ENCODE measurements at places on chromosomes 5 and 9.
A peak's percentile ranks its signal among the peaks of the same experiment; 100 is the strongest.

- no peak overlapping the region for H3K4me3 ChIP-seq
- H3K4me1 ChIP-seq: no peaks in the 10 kb centered on the region
- H3K27me3 ChIP-seq: peaks cover 34% of the 10 kb centered on the region
- DNase-seq: peak; percentile 1
- H3K36me3 ChIP-seq: no peaks in the 10 kb centered on the region
Observed at GRCh38 chr5:142548739-142549275, 137.1 kb downstream of the FGF1 start.

DNA sequence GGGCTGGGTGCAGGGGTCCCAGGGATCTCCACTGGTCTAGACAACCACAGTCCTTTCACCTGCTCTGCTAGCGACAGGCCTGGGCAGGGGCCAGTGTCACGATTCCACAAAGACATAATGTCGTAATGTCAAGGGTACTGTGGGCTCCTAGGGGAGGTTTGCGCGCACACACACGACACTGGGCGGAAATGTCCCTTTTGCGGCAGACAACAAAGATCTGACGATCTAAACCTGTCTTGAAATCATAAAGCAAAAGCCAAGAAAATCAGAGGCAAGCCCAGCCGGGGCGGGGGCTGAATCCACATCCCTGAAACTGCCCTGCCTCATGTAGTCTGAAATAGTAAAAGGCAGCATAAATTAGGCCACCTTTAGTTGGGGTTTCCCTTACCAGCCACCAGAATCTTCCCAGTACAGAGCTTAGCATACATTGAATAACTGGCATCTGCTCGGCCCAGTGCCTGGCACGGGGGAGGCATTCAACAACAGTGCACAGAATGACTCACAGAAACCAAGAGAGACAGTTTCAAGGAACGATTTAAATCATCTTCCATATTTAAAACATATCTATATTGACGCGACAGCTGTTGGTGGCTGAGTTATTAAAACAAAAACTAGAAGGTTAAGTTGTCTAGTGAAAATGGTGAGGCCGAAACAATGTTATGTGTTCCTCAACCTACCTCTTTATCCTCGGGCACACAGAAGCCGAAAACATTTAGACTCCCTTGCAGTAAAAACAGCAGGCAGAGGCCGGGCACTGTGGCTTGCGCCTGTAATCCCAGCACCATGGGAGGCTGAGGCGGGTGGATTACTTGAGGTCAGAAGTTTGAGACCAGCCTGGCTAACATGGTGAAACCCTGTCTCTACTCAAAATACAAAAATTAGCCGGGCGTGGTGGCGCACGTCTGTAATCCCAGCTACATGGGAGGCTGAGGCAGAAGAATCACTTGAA lies 151.0 kb downstream of the MYO10 start:
- no peak overlapping the region for H3K27ac ChIP-seq
- H3K36me3 ChIP-seq: no peaks in the 10 kb centered on the region
- H3K4me3 ChIP-seq: no peak overlapping the region
- no peak for DNase-seq

DNA sequence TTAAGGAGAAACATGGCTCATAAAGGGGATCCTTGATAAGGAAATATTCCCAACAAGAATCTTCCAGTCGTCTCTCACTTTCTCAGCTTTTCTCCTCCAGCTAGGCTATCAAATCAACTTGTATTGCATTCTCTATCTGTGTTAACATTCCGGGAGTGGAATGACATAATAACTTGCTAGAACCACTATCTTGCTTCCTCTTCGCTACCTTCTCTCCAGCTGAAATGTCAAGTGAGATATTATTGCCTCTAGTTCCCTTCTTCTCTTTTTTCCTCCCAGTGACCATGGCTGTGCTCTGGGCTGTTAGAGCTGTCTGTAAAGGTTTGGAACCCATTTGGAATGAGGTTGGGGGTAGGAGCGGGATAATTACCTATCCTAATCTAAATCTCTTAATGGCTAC lies 1329.5 kb upstream of the WWC1 start:
- H3K4me3 ChIP-seq: no peak overlapping the region
- no peak overlapping the region for H3K27ac ChIP-seq
- no peaks in the 10 kb centered on the region for H3K36me3 ChIP-seq
- DNase-seq: no peak

- peak overlapping the region; percentile 78 for H3K27ac ChIP-seq
- DNase-seq: no peak
- H3K27me3 ChIP-seq: no peaks in the 10 kb centered on the region
- H3K36me3 ChIP-seq: peaks cover 3% of the 10 kb centered on the region
- H3K4me1 ChIP-seq: peaks cover 48% of the 10 kb centered on the region
Observed at GRCh38 chr5:50415912-50416311, 25.2 kb downstream of the EMB start.

DNA sequence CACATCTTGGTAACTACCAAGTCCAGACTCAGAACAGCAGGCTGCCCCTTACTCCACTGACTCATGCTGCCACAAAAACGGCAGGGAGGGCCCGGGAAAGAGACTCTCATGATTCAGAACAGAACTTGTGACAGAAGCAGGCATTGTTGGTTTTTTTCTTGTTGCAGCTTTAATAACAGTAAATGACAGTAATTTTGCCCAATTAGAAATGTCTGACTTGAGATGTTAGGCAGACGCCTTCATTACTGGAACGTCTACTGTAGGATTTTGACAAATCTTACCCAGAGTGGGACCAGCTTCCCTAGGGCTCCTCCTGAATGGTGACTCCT lies 77.9 kb downstream of the SEMA5A start:
- no peaks in the 10 kb centered on the region for H3K27me3 ChIP-seq
- no peak overlapping the region for H3K4me3 ChIP-seq
- no peaks in the 10 kb centered on the region for H3K4me1 ChIP-seq
- H3K36me3 ChIP-seq: no peaks in the 10 kb centered on the region
- no peak for DNase-seq
- H3K27ac ChIP-seq: no peak overlapping the region

- H3K27me3 ChIP-seq: no peaks in the 10 kb centered on the region
- H3K27ac ChIP-seq: no peak overlapping the region
- no peak for DNase-seq
- no peak overlapping the region for H3K4me3 ChIP-seq
- no peaks in the 10 kb centered on the region for H3K4me1 ChIP-seq
Observed at GRCh38 chr5:20157089-20157488, 169.1 kb upstream of the CDH18 start.

GRCh38 chr9:7223981-7224380 lies 466.2 kb downstream of the KDM4C start:
- H3K4me1 ChIP-seq: no peaks in the 10 kb centered on the region
- no peaks in the 10 kb centered on the region for H3K36me3 ChIP-seq
- no peak overlapping the region for H3K4me3 ChIP-seq
- DNase-seq: no peak
- H3K27ac ChIP-seq: no peak overlapping the region
- H3K27me3 ChIP-seq: peaks cover 30% of the 10 kb centered on the region

DNA sequence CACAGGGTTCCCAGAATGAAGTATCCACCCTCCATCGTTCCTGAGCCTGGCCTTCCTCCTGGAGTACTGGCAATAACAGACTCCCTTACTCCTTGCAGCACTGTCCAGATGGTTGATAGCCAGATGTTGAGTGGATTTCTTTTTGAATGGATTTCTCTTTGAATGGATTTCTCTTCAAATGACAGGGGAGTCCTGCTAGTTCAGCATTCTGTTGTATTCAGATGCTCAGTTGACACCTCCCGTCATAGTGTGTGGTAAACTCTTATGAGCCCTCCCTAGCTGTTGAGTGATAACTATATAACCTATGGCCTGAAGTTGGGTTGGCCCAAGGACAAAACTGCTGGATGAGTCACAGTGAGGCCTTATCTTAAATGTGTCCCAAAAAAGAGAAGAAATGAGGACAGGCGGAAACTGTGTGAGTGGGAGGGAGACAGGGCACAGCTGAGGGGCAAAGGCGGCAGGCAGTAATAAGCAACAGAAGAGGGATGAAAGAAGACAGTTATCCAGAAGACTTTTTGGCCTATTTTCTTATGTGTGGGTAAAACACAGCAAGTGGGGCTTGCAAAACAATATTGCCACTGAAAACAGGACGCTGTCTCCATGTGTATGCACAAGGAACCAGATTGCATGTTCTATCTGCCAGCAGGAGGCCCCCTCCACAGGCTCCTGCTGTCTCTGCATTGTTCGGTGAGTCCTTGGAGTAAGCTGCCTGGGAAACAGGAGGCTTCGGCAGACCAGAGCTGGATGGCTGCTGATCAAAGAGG lies 209.5 kb upstream of the S1PR3 start:
- H3K4me1 ChIP-seq: no peaks in the 10 kb centered on the region
- no peak overlapping the region for H3K27ac ChIP-seq
- no peaks in the 10 kb centered on the region for H3K36me3 ChIP-seq
- DNase-seq: no peak
- H3K27me3 ChIP-seq: peaks cover 26% of the 10 kb centered on the region

Measured in effector memory CD8-positive, alpha-beta T cell (primary cell).